Activated CD8-positive, alpha-beta T cell treated with anti-CD3 and anti-CD28 coated beads, Interleukin-2, amount 10 ng/mL, durations not matched to agents 7 days and 5 days (primary cell): ENCODE measurements at places on chromosomes 11 and 22.
A peak's percentile ranks its signal among the peaks of the same experiment; 100 is the strongest.

DNA sequence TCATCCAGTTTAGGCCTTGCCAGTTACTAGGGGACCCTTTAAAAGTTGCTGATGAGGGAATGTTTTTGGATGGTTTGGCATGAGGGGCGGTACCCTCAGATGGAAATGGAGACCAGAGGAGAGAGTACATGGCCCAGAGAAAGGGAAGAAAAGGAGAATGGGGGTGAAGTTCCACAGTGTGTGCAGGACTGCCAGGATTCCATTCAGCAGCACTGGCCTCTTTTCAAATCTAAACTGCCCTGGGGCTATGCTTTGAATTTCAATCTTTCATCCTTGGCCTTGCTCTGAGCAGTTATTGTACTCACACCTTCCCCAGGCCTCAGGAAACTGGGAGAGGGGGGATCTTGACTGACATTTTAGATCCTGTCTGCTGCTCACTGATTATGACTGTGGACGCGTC is 3.0 kb downstream of the SLC3A2 start:
- H3K36me3 ChIP-seq: peaks cover 80% of the 10 kb centered on the region
- peak overlapping the region; percentile 100 for H3K27ac ChIP-seq
- H3K4me3 ChIP-seq: peak overlapping the region; percentile 100
- DNase-seq: no peak

- no peaks in the 10 kb centered on the region for H3K27me3 ChIP-seq
- H3K36me3 ChIP-seq: no peaks in the 10 kb centered on the region
- no peak overlapping the region for H3K4me3 ChIP-seq
- no peaks in the 10 kb centered on the region for H3K4me1 ChIP-seq
- DNase-seq: no peak
Observed at GRCh38 chr22:47210686-47211085, 448.2 kb downstream of the TBC1D22A start.

DNA sequence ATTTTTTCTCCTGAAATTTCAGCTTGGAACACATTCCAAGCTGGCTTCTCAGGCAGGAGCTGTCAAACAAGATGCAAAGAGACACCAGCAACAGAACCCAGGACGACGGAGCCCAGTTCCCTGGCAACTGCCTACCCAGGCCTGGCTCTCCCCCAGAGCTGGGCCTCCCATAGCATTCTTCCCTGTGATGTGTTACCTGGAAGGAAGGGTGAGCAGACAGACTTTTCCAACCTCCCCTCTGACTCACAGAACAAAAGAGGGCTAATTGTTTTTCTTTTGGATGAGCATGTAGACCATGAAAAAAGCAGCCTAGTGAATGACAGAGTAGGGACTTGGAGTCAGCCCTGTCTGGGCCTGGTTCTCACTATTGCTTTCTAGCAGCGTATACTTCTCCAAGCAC is 55.3 kb upstream of the BMAL1 start:
- H3K27me3 ChIP-seq: peaks cover 4% of the 10 kb centered on the region
- no peak for DNase-seq
- no peak overlapping the region for H3K27ac ChIP-seq
- no peaks in the 10 kb centered on the region for H3K36me3 ChIP-seq
- H3K4me3 ChIP-seq: no peak overlapping the region

- peak overlapping the region; percentile 41 for H3K4me3 ChIP-seq
- no peaks in the 10 kb centered on the region for H3K27me3 ChIP-seq
Observed at GRCh38 chr11:68549789-68550484, 89.4 kb downstream of the PPP6R3 start.

DNA sequence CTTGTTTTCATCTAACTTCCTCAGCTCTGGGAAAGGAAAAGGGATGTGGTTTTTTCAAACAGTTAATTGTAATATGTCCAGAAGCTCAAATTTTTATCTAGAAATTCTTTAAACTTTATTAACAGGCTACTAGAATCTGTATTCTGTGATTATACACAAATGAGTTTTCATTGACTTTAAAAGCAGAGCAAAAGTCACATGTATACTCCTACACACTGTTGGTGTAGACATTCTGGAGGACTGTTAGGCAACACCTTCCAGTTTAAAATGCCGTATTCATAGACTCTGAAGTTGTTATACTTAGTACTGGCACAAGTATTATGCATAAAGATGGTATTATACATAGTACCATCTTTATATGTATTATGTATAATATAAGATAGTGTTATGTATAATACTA is 64.9 kb downstream of the SPECC1L start:
- no peak overlapping the region for H3K4me3 ChIP-seq
- peaks cover 23% of the 10 kb centered on the region for H3K4me1 ChIP-seq
- H3K27me3 ChIP-seq: no peaks in the 10 kb centered on the region

DNA sequence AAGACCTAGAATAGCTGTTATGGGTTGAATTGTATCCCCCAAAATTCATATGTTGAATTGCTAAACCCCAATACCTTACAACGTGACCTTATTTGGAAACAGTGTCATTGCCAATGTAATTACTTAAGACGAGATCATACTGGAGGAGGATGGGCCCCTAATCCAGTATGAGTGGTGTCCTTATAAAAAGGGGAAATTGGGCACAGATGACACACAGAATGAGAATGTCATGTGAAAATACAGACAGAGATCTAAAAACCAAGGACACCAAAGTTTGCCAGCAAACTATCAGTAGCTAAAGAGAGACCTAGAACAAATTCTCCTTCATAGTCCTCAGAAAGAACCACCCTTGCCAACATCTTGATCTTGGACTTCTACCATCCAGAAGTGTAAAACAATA is 127.7 kb downstream of the ATXN10 start:
- no peak overlapping the region for H3K4me3 ChIP-seq
- no peaks in the 10 kb centered on the region for H3K27me3 ChIP-seq
- no peaks in the 10 kb centered on the region for H3K4me1 ChIP-seq
- H3K36me3 ChIP-seq: peaks cover 36% of the 10 kb centered on the region
- DNase-seq: no peak
- H3K27ac ChIP-seq: no peak overlapping the region

GRCh38 chr22:24402460-24403192 is 24.8 kb upstream of the ADORA2A start:
- peak overlapping the region; percentile 80 for H3K27ac ChIP-seq
- peaks cover 65% of the 10 kb centered on the region for H3K4me1 ChIP-seq
- no peak for DNase-seq
- H3K27me3 ChIP-seq: no peaks in the 10 kb centered on the region
- H3K36me3 ChIP-seq: peaks cover 38% of the 10 kb centered on the region

DNA sequence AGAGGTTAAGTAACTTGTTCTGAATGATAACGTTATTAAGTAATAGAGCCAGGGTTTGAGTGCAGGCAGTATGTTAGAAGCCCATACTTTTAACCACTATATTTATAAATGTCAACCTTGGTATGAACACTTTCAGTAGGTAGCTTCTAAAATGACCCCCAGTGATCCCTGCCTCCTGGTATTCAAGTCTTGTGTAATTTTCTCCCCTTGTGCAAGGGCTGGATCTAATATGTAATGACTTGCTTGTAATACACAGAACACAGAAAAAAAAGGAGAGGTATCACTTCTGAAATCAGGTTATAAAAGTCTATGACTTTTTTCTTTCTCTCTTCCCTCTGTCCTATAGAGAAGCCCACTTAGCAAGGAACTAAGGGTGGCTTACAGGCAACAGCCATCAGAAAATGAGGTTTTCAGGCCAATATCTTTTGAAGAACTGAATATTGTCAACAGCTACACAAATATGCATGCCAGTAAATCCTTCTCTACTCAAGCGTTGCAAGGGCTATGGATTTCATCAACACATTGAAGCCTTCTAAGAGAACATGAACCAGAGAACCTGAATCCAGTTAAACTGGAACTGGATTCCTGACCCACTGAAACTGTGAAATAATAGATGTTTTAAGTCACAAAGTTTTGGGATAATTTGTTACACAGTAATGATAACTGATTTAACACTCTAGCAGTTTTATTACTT is 712.3 kb downstream of the METTL15 start:
- no peak overlapping the region for H3K4me3 ChIP-seq
- no peak for DNase-seq
- H3K4me1 ChIP-seq: no peaks in the 10 kb centered on the region
- H3K36me3 ChIP-seq: no peaks in the 10 kb centered on the region

- no peaks in the 10 kb centered on the region for H3K27me3 ChIP-seq
- H3K27ac ChIP-seq: no peak overlapping the region
- no peak overlapping the region for H3K4me3 ChIP-seq
Observed at GRCh38 chr11:5618807-5619206, 6.0 kb upstream of the TRIM34 start.

GRCh38 chr11:660681-661444 is 23.8 kb downstream of the DRD4 start:
- no peaks in the 10 kb centered on the region for H3K27me3 ChIP-seq
- H3K4me3 ChIP-seq: no peak overlapping the region
- no peak for DNase-seq
- peaks cover 10% of the 10 kb centered on the region for H3K36me3 ChIP-seq

DNA sequence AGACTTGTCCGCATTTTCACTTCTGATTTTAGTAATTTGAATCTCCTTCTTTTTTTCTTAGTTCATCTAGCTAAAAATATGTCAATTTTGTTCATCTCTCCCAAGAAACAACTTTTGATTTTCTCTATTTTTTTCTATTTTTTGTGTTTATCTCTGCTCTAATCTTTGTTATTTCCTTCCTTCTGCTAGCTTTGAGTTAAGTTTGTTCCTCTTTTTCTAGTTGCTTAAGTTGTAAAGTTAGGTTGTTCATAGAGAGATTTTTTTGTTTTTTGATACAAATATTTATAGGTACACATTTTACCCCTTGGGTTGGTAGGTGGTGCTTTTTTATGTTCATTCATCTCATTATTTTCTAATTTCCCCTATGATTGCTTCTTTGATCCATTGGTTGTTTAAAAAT is 22.1 kb upstream of the XKR3 start:
- H3K36me3 ChIP-seq: no peaks in the 10 kb centered on the region
- H3K27ac ChIP-seq: no peak overlapping the region

GRCh38 chr11:7563281-7563680 is 49.5 kb downstream of the PPFIBP2 start:
- peaks cover 2% of the 10 kb centered on the region for H3K36me3 ChIP-seq
- no peak overlapping the region for H3K27ac ChIP-seq
- no peaks in the 10 kb centered on the region for H3K4me1 ChIP-seq
- H3K4me3 ChIP-seq: no peak overlapping the region
- no peaks in the 10 kb centered on the region for H3K27me3 ChIP-seq
- no peak for DNase-seq

DNA sequence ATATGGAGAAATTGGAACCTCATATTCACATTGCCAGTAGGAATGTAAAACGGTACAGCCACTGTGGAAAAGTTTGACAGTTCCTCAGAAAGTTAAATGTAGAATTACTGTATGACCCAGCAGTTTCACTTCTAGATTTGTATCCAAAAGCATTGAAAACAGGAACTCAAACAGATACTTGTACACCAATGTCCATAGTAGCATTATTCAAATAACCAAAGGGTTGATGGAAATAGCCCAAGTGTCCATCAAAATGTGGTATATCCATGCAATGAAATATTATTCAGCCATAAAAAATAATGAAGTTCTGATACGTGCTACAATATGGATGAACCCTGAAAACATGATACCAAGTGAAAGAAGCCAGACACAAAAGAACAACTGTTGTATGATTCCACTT is 17.8 kb downstream of the PRRG4 start:
- no peak overlapping the region for H3K27ac ChIP-seq
- H3K4me3 ChIP-seq: no peak overlapping the region
- H3K36me3 ChIP-seq: no peaks in the 10 kb centered on the region
- peaks cover 3% of the 10 kb centered on the region for H3K27me3 ChIP-seq
- no peak for DNase-seq

GRCh38 chr22:40183029-40183581 is 5.4 kb downstream of the TNRC6B start:
- H3K4me3 ChIP-seq: peak overlapping the region; percentile 23
- peak overlapping the region; percentile 62 for H3K27ac ChIP-seq
- no peaks in the 10 kb centered on the region for H3K27me3 ChIP-seq
- no peak for DNase-seq

- H3K27ac ChIP-seq: peak overlapping the region; percentile 79
- no peaks in the 10 kb centered on the region for H3K27me3 ChIP-seq
- H3K4me1 ChIP-seq: peaks cover 34% of the 10 kb centered on the region
- DNase-seq: peak; percentile 58
- peaks cover 87% of the 10 kb centered on the region for H3K36me3 ChIP-seq
Observed at GRCh38 chr11:128772814-128773213, 78.9 kb downstream of the FLI1 start.

GRCh38 chr22:31247726-31248125 is 35.6 kb downstream of the LIMK2 start:
- H3K4me3 ChIP-seq: peak overlapping the region; percentile 48
- H3K27ac ChIP-seq: peak overlapping the region; percentile 77
- peaks cover 6% of the 10 kb centered on the region for H3K36me3 ChIP-seq
- no peaks in the 10 kb centered on the region for H3K27me3 ChIP-seq

DNA sequence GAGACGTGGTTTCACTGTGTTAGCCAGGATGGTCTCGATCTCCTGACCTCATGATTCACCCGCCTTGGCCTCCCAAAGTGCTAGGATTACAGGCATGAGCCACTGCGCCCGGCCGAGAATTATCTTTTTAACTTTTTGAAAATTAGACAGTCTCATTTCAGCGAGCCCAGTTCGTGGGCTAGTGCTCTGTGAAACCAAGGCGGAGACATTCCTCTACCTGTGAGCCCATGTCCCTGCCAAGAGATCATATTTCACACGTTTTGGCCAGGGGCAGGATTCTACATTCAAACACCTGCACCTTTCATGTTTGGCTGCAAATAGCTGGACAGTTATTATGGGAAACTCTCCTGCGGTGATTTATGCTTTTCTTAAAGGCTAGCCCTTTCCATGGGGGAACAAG is 60.3 kb downstream of the IRAG1 start:
- H3K27ac ChIP-seq: no peak overlapping the region
- no peak for DNase-seq
- H3K36me3 ChIP-seq: no peaks in the 10 kb centered on the region
- peaks cover 5% of the 10 kb centered on the region for H3K4me1 ChIP-seq

- H3K27me3 ChIP-seq: no peaks in the 10 kb centered on the region
- no peak for DNase-seq
- no peak overlapping the region for H3K27ac ChIP-seq
- H3K4me3 ChIP-seq: no peak overlapping the region
- no peaks in the 10 kb centered on the region for H3K4me1 ChIP-seq
Observed at GRCh38 chr11:36817336-36817965, 219.4 kb upstream of the RAG2 start.

DNA sequence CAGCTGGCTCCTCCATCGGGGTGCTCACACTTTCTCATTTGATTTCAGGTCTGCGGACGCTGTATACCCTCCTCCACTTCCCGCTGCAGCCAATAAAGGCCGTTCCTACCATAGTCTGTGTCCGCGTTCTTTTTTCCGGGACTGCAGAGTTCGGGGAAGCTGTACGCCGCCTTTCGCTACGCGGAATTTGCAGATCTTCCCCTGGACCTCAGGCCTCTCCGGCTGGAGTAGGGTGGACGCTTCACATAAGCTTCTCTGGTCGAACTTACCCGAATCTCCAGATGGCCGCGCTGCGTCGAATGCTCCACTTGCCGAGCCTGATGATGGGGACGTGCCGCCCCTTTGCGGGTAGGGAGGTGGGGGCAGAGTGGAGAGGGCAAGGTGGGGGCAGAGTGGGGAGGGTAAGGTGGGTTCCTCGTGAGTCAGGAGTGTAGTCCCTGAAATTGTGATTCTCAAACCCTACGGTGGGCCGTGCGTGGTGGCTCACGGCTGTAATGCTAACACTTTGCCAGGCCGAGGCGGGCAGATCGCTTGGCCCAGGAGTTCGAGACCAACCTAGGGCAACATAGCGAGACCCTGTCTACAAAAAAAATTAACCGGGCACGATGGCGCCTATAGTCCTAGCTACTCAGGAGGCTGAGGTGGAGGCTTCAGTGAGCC is 617 bp downstream of the CSKMT start:
- H3K4me1 ChIP-seq: peaks cover 44% of the 10 kb centered on the region
- peak overlapping the region; percentile 98 for H3K4me3 ChIP-seq
- peak; percentile 74 for DNase-seq

GRCh38 chr11:70501933-70502540 is 103.7 kb downstream of the CTTN start:
- H3K4me3 ChIP-seq: no peak overlapping the region
- no peak for DNase-seq
- no peaks in the 10 kb centered on the region for H3K27me3 ChIP-seq
- no peak overlapping the region for H3K27ac ChIP-seq
- H3K4me1 ChIP-seq: no peaks in the 10 kb centered on the region
